ENCODE measurements at places on chromosomes 16 and 17.

GRCh38 chr17:81090361-81091136 lies 55.6 kb downstream of the BAIAP2 start:
- DNase-seq: no peak

DNA sequence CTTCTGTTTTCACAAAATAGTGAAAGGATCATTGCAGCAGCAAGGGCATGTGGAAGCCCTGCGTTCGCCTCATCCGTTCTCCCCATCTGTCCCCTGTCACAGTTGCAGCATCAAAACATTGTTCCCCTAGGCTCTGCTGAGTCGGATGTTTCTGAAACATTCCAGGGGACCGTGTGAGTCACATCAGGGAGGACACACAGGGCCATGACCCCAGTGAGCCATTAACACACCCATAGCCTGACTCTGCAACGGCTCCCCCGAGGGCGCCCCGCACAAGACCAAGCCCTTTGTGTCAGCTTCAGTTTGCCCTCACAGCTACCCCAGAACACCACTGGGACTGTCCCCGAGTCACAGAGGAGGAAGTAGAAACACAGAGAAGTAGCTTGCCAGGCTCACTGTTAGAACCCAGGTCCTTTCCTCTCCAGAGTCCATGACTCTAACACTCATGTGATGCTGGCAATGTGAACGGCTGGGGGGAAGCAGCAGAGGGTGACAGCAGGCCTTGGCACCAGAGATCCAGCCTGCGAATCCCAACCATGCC lies 63.3 kb upstream of the HSBP1 start:
- no peak for DNase-seq

- no peak for DNase-seq
Observed at GRCh38 chr17:6506679-6507231, 49.6 kb downstream of the PITPNM3 start.

DNA sequence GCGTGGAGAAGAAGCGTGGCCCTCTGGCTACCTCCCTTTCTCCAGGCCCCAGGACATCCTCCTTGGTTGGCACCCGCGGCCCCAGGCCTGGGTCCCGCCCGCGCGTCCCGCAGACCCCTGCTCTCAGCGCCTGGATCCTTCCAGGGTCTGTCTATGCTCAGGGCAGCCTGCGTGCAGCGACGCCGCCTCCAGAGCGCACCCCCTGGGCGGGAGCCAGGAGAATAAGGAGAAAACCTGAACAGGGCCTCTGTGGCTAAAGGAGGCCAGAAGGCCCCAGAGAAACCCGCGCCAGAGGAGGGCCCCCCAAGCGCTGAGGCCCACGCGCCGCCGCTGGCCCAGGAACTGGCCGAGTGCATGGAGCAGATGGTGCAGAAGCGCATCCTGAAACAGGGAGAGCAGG lies 40.4 kb upstream of the DNAJA2 start:
- DNase-seq: no peak

DNA sequence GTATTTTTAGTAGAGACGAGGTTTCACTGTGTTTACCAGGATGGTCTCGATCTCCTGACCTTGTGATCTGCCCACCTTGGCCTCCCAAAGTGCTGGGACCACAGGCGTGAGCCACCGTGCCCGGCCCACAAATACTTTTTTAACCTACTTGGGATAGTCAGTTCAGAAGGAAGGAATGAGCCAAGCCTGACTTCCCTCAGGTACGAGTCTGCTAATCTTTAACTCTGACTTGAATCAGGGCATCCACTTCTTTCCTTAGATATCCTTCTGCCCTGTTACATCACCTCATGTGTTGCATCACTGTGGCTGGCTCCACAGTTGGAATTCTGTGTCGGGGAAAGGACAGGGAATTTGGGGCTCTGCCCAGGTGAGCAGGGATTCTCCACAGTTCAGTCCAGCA lies 120.8 kb downstream of the MSI2 start:
- DNase-seq: no peak

DNA sequence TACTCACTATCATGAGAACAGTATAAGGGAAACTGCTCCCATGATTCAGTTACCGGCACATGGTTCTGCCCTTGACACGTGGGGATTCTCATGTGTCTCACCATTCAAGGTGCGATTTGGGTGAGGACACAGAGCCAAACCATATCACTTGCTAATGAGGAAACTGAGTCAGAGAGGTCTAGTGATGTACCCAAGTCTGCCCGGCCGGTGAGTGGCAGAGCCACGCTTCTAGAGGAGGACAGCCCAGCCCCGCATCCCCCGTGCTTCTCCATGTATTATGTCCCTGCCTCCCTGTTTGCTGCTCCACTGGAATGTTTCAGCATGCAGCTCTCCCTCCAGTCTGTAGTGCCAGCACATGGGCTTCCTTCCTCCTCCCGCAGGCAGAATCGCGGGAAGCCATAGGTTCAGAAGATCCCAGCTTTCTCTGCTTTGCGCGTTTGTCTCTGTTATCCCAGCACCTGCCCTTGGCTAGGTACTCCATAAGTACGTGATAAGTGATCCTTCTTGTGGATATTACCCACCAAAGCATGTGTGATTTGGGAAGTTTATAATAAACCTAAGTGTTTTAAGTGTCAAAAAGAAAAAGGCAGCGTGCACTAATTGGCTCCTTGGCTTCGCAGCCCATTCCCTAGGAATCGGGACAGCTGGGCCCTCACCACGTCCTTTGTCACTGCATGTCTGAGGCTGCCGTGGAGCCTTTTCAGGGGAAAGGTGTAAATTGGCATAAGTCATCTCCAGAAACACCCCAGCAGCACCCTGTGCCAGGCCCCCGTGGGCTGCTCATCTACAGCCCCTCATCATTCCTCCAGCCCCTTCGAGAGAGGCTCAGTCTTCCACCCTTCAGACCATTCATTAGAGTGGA lies 103.8 kb downstream of the CLEC16A start:
- no peak for DNase-seq

- DNase-seq: no peak
Observed at GRCh38 chr17:15432807-15433611, 34.4 kb downstream of the CDRT4 start.

- no peak for DNase-seq
Observed at GRCh38 chr17:74842599-74843351, 16.9 kb downstream of the GRIN2C start.

DNA sequence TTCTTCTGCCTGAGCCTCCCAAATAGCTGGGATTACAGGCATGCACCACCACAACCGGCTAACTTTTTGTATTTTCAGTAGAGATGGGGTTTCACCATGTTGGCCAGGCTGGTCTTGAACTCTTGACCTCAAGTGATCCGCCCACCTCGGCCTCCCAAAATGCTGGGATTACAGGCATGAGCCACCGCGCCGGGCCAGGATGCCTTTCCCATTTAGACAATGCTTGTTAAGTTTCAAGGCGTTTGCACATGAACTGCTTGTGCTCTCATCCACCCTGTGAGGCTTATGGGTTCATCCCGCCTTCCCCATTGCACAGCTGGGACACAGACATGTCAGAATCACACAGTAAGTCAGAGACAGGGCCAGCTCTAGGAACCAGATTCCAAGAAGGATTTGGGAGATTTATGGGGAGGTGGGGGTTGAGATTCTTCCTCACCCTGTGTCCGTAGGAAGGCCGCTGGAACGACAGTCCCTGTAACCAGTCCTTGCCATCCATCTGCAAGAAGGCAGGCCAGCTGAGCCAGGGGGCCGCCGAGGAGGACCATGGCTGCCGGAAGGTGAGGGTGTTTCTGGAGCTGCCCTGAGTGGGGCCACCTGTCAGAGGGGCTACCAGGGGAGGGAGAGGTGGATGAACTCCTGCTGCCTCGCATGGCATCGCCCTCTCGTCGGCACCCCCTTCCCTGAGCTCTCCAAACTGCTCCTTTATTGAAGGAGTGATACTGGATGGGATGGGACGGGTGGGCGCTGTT lies 46.3 kb downstream of the MRC2 start:
- no peak for DNase-seq
